ENCODE measurements at places on chromosomes 13 and 19. TPM values are rescaled to one million over a fixed set of nuclear protein-coding genes. Genes with fewer than 3 reads are reported as not detected.

Gene SLC10A2
- total RNA-seq: not detected

Gene ZNF419
- 13.1 TPM for total RNA-seq

Gene LYL1
- total RNA-seq: 0.77 TPM

Gene ZNF414
- total RNA-seq: 5.2 TPM

Gene EFNB2
- total RNA-seq: 2.2 TPM

Gene MADCAM1
- total RNA-seq: not detected

Gene ZNF700
- total RNA-seq: 11.5 TPM

Gene LYPD3
- total RNA-seq: 0.11 TPM

Gene CEACAM4
- not detected for total RNA-seq

Gene MCF2L
- 0.37 TPM for total RNA-seq

Gene ZNF772
- 17.2 TPM for total RNA-seq

Gene NR2C2AP
- total RNA-seq: 8.6 TPM

Gene SHISA7
- total RNA-seq: not detected

Gene RASL11A
- 18.8 TPM for total RNA-seq

Gene LGALS7
- not detected for total RNA-seq

Gene TTYH1
- total RNA-seq: not detected

Gene PSG7
- not detected for total RNA-seq

Gene SLC25A30
- total RNA-seq: 32.4 TPM

Gene GARIN5A
- total RNA-seq: not detected

Gene ZNF582
- 2.5 TPM for total RNA-seq

Gene EPN1
- 112 TPM for total RNA-seq

Gene TEAD2
- total RNA-seq: 13.7 TPM

Gene CEACAM6
- total RNA-seq: not detected

Gene TSEN34
- total RNA-seq: 76.0 TPM

Gene CASP14
- total RNA-seq: not detected

Gene TMPRSS9
- not detected for total RNA-seq

Gene WDR83
- total RNA-seq: 10.4 TPM

Gene KRTDAP
- total RNA-seq: not detected

Gene SGCG
- total RNA-seq: 0.75 TPM

Gene ARHGAP45
- 0.87 TPM for total RNA-seq

Gene GPR32
- total RNA-seq: not detected

Gene NLRP4
- not detected for total RNA-seq

Gene ZSCAN4
- not detected for total RNA-seq

Gene POMP
- total RNA-seq: 90.0 TPM

Gene ICAM3
- total RNA-seq: 5.1 TPM

Gene SLC1A6
- total RNA-seq: under 0.01 TPM

Gene PCDH9
- 3.6 TPM for total RNA-seq

Gene NKG7
- not detected for total RNA-seq

Gene TEX26
- not detected for total RNA-seq

Gene RASIP1
- total RNA-seq: 0.44 TPM

Gene CCDC169
- total RNA-seq: 4.5 TPM

Gene SRRM5
- total RNA-seq: not detected

Gene OR10H1
- not detected for total RNA-seq

Gene EPS8L1
- 1.8 TPM for total RNA-seq

Gene ZNF575
- 0.37 TPM for total RNA-seq

Gene SLC25A41
- not detected for total RNA-seq

Gene SWSAP1
- total RNA-seq: 0.62 TPM

Gene ZNF208
- 0.25 TPM for total RNA-seq

Gene GPC6
- 24.1 TPM for total RNA-seq

Gene STOML3
- not detected for total RNA-seq

Gene RNF113B
- not detected for total RNA-seq

Gene B3GNT3
- total RNA-seq: not detected

Gene WASF3
- total RNA-seq: 10.2 TPM

Gene PEX11G
- 3.2 TPM for total RNA-seq

Gene MTUS2
- 0.12 TPM for total RNA-seq

Measured in uterine smooth muscle cell (primary cell).